ENCODE measurements at places on chromosomes 11 and 22. TPM values are rescaled to one million over a fixed set of nuclear protein-coding genes. Genes with fewer than 3 reads are reported as not detected.

Gene PPME1
- 10.1 TPM for polyA plus RNA-seq

- DNase-seq = no peak
Observed at GRCh38 chr11:112590764-112591163, 330.1 kb upstream of the PLET1 start.

Gene NAALAD2
- polyA plus RNA-seq = 0.67 TPM

DNA sequence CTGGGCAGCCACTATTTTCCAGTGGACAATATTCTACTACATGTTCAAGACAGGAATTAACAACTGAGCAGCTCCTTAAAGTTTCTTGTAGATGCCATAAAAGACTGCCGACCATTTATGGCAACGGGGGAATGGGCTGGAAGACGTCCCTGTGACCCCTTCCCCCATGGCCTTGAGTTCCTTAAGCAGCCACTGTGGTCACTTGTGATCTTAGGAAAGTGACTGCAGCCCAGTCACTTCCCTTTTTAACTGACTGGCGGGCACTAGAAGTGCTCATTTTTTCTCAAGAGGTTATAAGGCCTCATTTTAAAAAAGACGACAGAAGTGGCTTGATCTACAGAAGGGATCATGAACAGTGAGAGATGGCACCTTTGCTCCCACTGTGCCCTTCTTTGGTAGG lies 153.2 kb upstream of the NARS2 start:
- no peak for DNase-seq

Gene TMEM121B
- 0.19 TPM for polyA plus RNA-seq

- DNase-seq = peak; percentile 33
Observed at GRCh38 chr11:8321876-8322275, 58.2 kb upstream of the LMO1 start.

GRCh38 chr11:124315052-124315451 lies 1.3 kb upstream of the OR8D1 start:
- no peak for DNase-seq

- DNase-seq = no peak
Observed at GRCh38 chr22:18980829-18981228, 44.7 kb upstream of the PRODH start.

- peak; percentile 50 for DNase-seq
Observed at GRCh38 chr22:47394504-47395440, 632.3 kb downstream of the TBC1D22A start.

Gene HPX
- 0.65 TPM for polyA plus RNA-seq

Gene APOA5
- not detected for polyA plus RNA-seq

Gene DBX1
- not detected for polyA plus RNA-seq

DNA sequence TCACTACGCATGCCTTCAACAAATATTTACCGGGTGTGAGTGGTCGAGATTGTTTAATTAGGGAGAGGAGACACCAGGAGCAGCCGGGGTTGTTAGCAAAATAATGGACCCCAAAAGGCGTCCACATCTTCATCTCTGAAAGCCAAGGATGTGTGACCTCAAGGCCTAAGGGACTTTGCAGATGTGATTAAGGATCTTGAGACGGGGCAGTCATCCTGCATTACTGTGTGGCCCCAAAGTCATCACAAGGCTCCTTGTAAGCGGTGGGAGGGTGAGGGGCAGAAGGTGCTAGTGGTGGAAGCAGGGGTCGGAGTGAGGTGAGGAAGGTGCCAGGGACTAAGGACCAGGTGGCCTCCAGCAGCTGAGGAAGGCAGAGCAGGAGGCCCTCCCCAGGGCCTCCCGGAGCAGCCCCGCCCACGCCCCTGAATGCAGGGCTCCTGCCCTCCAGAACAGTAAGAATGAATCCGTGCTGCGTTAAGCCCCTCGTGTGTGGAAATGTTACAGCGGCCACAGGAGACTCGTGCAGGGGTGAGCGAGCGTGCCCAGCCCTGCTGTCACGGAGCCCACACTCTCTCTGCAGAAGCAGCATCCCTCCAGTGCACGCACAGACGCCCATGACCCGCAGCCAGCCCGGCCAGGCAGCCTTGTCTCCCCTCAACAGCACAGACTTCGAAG lies 83.5 kb downstream of the CELSR1 start:
- no peak for DNase-seq

DNA sequence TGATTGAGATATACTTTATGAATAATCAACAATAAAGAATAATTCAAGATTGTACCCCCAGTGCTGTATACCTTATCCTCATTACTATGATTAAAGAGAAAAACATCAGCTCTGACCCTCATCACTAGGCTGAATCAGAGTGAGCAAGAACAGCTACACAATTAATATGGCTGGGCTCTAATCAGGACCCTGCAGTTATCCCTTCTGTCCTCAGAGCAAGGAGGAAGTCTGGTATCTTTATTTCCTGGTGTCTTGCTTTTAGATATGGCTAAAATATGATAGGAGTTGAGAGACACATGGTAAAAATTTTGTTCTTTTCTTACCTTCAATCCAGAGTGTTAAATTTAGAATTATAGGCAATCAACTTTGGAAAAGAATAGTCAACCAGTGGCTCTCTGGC lies 28.6 kb upstream of the GAB2 start:
- DNase-seq = no peak

DNA sequence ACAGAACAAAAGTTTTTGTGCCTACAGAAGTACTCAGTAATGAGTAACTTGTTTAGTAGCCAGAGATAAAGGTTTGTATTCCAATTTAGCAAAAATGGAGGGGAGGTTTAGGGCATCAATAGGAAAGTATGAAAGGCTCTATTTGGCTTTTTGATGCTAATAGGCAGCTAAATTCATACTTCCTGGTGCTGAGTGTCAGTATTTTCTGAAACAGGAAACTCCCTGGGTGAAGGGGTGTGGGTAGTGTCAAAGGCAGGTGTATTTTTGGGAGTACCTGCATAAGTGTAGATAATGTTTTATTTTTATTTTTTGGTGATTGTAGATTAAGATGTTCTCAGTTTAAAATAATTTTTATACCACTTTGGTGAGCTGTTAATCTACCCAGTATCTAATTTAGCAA lies 29.3 kb upstream of the MMP7 start:
- DNase-seq = no peak

- DNase-seq = no peak
Observed at GRCh38 chr11:121298774-121299173, 6.2 kb downstream of the SC5D start.

Gene ART1
- not detected for polyA plus RNA-seq

DNA sequence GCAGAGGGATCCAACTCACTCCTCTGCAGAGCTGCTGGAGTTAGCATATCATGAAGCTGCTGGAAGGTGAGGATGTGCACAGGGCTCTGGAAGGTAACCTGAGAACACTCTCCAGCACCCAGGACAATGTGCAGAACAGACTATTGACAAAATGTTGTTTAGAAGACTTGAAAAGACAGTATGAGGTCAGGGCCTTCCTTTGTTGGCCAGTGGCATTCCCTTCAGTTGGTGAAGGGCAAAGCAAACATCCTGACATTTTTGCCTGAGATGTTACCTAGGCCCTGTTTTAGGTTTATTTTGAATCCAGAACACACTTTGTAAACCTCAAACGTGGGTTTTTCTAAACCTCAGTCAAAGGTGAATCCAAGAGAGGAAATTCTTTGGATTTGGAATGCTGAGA lies 67.8 kb downstream of the DEPDC5 start:
- no peak for DNase-seq

Gene SLC22A9
- 0.06 TPM for polyA plus RNA-seq

Gene MICAL3
- 2.6 TPM for polyA plus RNA-seq

Gene SCARF2
- 3.0 TPM for polyA plus RNA-seq

- DNase-seq = no peak
Observed at GRCh38 chr11:98710986-98711385, 309.8 kb upstream of the CNTN5 start.

DNA sequence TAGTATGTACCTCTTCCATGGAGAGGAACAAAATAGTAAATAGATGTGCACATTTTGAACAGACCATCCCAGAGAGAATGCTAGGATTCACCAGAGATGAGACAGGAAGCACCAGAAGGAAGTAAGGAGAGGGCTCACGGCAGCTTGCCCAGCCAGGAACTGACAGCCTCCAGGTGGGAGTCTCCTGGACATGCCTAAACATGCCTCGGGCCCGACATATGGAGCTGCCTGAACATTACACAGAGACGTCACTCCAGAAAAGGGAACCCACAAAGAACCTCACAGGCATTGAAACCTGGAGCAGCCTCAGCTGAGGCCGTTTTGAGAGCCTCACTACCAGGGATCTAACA lies 67.4 kb downstream of the BRD1 start:
- no peak for DNase-seq

- DNase-seq = no peak
Observed at GRCh38 chr22:30044881-30045493, 35.3 kb upstream of the HORMAD2 start.

DNA sequence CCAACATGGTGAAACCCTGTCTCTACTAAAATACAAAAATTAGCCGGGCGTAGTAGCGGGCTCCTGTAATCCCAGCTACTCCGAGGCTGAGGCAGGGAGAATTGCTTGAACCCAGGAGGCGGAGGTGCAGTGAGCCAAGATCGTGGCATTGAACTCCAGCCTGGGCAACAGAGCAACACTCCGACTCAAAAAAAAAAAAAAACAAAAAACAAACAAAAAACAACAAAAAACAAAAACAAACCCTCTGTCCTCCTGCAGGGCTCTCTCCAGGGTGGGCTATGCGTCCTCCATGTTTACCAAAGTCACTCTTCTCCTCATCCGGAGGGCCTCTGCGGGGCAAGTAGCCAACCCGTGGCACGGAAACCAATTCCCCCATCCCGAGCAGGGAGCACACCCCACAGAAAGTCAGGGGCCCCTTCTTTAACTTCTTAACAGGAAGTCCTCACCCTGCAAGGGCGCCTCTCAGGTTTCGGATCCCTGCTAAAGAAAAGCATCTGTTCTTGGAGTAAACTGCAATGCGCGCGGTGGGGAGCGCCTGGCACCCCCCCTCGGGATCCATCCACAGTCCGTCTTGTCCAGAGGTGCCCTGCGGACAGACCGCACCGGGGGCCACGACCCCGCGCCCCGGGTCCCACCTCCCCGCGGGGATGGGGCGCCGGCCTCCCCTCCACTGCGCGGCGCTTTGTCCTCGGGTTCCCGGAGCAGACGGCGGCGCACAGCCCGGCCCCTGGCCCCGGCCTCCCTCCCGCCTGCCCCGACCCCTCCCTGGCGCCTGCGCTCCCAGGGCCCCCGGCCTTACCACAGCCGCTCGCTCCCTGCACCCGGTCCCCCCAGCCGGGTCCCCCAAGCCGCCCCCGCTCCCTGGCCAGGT lies 712 bp downstream of the CERK start:
- peak; percentile 90 for DNase-seq

GRCh38 chr11:48109046-48109666 lies 107.5 kb upstream of the OR4B1 start:
- no peak for DNase-seq

- DNase-seq = no peak
Observed at GRCh38 chr11:109769858-109770257, 323.3 kb upstream of the ZC3H12C start.

Gene ROBO4
- polyA plus RNA-seq = 24.9 TPM

Gene SERPIND1
- polyA plus RNA-seq = 0.13 TPM

Gene SMIM35
- polyA plus RNA-seq = 0.16 TPM

Gene ZFTA
- polyA plus RNA-seq = 6.3 TPM

All from spleen (tissue), 13 donors.